Amniotic stem cell (primary cell): ENCODE measurements at places on chromosomes 3 and 15.

GRCh38 chr3:8743911-8744310 is 10.3 kb downstream of the CAV3 start:
- DNase-seq = no peak

- DNase-seq = no peak
Observed at GRCh38 chr15:80674245-80674614, 20.9 kb upstream of the ABHD17C start.

- DNase-seq = no peak
Observed at GRCh38 chr3:99850608-99851007, 32.9 kb downstream of the CMSS1 start.

GRCh38 chr3:146640955-146641867 is 36.1 kb upstream of the PLSCR5 start:
- peak; percentile 9 for DNase-seq

DNA sequence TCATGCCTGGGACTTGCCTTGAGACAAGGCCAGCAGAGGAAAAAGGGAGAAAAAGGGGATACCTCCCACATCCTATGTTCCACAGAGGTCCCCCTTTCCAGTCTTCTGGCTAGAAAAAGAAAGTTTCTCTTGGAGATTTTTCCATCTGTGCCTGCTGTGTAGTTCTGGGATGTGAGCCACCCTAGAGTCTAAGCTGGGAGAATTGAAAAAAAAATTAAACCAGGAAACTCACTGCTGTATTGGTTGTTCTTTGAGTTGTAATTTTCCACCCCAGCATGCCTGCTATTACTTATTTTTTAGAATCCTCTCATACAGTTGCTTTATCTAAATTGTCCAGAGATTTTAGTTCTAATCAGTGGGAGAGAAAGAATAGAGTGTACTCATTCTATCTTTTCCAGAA is 68.4 kb downstream of the SV2B start:
- no peak for DNase-seq

DNA sequence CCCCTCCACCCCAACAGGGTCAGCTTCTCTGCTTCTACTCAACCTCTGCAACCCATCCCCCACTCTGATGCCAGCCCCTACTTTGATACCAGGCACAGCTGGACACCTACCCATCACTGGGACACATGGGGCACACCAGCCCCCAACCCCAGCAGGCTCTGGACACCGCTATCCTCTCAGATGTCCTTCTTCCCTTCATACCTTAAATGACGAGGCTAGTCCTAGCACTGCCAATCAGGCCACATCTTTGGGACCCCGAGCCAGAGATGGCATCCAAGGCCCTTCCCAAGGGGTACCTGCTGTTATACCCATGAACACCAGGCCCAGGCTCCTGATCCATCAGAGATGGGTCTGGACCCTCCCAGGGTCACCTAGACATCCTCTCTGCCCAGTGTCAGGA is 10.6 kb downstream of the POC1A start:
- DNase-seq = no peak

- no peak for DNase-seq
Observed at GRCh38 chr3:122003112-122003511, 18.9 kb downstream of the ILDR1 start.

GRCh38 chr15:85168642-85169173 is 187.1 kb downstream of the PDE8A start:
- DNase-seq = no peak

DNA sequence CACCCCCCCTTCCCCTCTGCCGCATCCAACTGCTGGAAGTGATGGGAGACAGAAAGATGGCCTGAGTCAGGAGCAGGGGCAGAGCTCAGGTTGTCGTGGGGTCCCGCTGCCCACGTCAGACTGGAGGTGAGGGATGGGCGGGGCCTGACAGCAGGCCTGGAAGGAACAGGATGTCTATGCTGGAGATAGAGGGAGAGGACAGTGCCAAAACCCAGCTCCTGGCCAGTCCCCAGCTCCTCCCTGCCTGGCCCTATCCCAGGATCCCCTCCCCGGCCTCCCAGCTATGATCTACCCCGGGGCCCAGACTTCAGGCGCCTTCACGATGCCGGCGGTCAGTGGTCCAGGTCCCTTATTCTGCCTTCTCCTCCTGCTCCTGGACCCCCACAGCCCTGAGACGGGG is at the start of gene LMAN1L:
LMAN1L (plus strand) TSS at position 303 of the 400 bp plus-strand sequence; CDS start at position 323, 20 bp downstream.
- no peak for DNase-seq

GRCh38 chr15:44882499-44882968 is 74.0 kb upstream of the TERB2 start:
- DNase-seq = no peak

DNA sequence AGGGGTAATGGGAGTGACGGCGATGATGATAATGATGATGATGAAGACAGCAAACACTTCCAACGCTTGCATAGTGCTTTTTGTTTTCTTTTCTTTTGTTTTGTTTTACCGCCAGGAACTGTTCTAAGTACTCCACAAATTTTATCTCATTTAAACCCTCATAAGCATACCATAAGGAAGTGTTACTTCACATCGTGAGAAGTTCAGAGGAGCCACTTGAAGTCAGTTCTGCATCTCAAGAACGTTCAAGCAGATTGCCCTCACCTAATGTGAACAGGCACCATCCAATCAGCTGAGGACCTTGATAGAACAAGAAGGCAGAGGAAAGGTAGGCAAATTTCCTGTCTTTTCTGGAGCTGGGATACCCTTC is 104.1 kb downstream of the LSM3 start:
- no peak for DNase-seq

GRCh38 chr3:173734895-173735294 is 337.4 kb downstream of the NLGN1 start:
- no peak for DNase-seq

- DNase-seq = no peak
Observed at GRCh38 chr3:105385819-105386508, 19.3 kb downstream of the ALCAM start.

- no peak for DNase-seq
Observed at GRCh38 chr15:79900087-79900486, 3.3 kb upstream of the MTHFS start.

DNA sequence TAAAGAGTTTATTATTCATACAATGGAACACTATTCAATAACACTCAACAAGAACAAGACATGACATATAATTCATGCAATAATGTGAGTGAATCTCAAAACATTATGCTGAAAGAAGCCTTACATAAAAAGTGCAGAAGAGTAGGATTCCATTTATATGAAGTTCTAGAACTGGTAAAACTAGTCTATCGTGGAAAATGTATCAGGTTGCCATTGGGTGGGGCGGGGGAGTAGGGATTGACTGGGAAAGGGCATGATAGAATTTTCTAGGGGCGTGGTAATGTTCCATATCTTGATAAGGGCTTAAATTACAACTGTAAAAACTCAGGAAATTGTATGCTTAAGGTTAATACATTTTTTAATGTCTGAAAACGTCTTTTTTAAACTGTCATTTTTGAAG is 247.9 kb downstream of the SATB1 start:
- no peak for DNase-seq

DNA sequence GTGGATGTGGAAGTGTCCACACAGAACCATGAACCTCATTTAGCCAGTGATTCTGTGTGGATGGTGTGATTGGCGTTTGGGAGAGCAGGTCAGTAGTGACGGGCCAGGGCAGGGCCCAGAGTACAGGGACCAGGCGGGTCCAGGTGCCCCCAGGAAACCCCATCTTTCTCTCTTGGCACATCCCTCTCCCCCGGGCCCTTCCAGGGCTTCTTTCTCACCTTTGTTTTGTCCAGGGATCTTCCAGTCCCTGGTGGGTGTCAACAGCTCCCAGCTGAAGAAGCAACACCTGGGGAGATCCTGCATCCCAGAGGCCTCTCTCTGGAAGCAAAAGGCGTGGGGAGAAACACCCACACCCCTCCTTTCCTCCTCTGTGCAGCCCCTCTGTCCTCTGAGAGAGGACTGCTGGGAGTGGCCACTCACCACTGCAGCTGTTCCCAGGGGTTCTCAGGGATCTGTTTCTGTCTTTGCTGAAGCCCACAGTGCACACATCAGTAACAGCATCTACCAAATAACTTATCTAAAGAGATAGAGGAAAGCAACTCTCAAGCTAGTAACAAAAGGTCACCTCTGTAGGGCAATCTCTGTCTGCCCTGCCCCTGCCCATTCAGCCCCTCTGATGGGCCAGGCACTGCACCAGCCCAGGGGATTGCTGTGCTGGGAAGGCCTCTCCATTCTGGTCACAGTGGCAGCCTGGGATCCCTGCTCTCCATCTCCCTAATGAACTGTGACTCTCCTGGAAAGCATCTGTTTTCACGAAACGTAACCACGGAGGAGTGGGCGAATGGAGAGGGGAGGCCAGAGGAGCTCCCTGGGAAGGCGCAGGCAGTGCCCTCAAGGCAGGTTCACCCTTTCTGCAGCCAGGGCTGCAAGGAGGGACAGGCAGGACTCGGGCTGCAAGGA is 98.3 kb upstream of the ALDH1A3 start:
- no peak for DNase-seq

- DNase-seq = no peak
Observed at GRCh38 chr3:72664184-72664975, 183.9 kb downstream of the SHQ1 start.

DNA sequence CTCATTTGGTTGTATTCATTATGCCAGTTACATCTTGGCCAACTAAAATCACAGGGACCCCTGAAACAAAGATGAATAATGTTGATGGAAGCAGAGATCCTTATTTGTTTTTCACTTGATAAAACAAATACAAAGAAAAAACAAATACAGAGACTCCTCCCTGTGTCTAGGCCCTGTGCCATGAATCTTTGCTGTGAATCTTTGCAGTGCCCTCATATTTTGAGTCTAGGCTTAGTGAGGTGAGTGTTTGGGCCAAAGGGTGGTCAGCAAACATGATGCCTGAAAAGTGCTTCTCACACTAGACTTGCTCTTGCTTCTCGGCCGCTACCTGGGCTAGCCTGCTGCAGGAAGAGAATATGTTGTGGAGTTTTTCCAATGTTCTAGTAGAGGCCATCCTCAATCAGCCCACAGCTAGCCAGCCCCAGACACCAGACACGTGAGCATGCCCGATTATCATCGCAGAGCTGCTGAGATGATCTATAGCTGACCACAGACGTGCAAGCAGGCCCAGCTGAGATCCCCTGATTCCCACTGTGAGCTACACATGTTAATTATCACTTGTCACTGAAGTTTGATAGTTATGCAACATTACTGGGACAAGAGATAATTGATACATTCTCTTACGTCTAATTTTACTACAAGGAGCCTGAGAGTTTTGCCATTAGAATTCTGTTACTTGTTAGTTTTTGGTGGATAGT is 191.4 kb downstream of the THRB start:
- DNase-seq = no peak

GRCh38 chr3:78293284-78293683 is 1253.4 kb downstream of the ROBO2 start:
- no peak for DNase-seq

DNA sequence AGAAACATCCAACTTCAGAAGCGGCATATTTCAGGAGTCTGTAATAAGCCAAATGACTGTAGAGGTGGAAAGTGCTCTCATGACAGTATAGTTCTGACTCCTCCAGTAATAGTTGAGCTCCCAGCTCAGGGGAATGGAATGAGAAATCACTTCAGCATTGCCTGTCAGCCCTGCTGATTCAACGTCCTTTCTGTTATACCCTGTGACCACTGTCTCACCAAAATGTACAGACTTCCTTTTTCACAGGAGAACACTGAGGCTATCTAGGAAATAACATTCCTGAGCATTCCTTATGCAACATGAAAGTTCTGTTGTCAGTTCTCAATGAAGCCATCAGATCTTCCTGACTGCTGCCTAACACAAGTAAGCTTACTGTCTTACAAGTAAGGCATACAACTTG is 284.5 kb upstream of the MME start:
- DNase-seq = peak; percentile 60

- no peak for DNase-seq
Observed at GRCh38 chr3:167120828-167121227, 259.3 kb downstream of the ZBBX start.

DNA sequence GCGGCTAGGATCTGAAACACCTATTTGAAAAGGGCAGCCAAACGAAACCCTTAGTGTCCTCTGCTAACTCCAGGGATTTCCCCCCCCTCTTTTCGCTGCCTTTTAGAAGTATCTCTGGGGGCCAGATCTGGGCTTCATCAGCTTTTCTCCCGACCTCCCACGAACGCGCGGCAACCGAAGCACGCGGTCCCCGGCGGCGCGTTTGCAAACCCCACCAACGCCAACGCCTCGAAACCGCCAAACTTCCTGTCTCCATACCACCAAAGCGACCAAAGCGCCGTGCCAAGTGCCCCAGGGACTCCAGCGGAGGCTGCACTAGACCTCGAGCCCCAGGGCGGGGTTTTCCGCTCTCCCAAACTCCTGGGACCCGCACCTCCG is 155.8 kb upstream of the FRMD4B start:
- no peak for DNase-seq

DNA sequence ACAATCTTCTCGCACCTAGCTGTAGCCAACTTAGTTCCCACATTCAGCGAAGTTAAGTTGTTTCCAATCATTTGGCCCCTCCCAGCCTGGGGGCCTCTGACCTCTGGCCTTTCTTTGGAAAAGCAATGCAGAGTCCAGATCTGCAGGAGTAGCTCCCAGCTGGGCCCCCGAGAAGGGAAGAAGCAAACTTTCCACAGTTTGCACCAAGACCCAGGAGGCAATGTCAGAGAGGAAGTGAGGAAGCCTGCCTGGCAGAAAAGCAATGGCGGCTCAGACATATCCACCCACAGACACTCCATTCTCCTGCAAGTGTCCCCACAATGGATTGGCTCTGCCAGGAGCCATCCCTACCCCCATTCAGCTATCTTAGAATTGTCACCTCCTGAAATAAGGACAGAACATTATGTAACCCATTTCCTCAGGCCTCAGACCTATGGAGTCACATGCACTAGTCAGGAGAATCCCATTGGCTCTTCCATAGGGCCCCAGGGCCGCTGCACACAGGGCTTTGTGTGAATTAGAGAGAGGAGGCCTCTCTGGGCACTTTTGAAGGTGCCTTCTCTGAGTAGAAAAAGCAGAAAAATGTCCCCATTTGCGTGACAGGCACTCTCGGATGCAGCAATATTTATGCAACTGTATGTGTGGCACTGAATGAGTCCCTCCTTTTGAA is 3.0 kb upstream of the BUB1B start:
- no peak for DNase-seq

- DNase-seq = no peak
Observed at GRCh38 chr3:140974900-140975299, 33.3 kb downstream of the SLC25A36 start.

DNA sequence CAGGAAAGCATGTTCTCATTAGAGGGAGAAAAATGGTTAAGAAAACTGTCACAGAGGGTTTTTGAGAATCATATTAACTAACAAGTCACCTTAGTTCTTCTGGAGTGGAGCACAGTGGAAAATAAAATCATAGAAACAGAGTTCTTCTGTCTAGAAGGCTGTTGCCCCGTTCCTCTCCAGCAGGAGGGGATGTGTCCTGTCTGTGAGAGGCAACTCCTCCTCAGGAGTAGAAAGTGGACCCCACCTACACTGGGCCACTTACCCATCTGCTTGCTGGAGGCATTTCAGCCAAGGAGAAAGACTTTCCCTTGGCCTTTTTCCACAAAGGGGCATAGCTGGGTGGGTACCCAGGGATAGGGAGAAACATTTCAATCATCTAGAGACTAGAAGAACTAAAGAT is 106.6 kb downstream of the SSR3 start:
- DNase-seq = peak; percentile 1

- no peak for DNase-seq
Observed at GRCh38 chr15:57517030-57517671, 74.6 kb upstream of the MYZAP start.

- no peak for DNase-seq
Observed at GRCh38 chr15:68586274-68586961, 7.6 kb downstream of the CORO2B start.
